NCI-H524 (cell line): ENCODE measurements at places on chromosomes 1 and 21.

DNA sequence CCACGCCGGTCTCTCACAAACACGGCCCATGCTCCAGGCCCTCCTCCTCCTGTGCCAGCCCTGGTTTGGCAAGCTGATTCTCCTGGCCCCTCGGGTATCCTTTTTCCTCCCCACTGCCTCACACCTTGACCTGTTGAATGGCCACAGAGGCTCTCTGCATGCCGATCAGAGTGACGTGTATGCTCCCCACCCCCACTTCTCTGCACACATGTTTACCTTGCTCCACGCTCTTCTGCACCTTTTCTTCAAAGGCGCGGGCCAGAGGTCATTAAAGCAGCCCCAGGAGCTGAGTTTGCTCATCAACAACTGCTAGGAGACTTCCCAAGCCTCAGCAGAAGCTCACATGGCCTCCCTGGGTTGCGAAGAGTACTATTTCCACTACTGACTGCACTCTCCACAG, 139.3 kb upstream of the EDN2 start:
- DNase-seq: no peak

GRCh38 chr1:39690225-39690624, 1.0 kb downstream of the HPCAL4 start:
- no peak for DNase-seq

- DNase-seq: no peak
Observed at GRCh38 chr1:187537936-187538335, 709.2 kb downstream of the PLA2G4A start.

DNA sequence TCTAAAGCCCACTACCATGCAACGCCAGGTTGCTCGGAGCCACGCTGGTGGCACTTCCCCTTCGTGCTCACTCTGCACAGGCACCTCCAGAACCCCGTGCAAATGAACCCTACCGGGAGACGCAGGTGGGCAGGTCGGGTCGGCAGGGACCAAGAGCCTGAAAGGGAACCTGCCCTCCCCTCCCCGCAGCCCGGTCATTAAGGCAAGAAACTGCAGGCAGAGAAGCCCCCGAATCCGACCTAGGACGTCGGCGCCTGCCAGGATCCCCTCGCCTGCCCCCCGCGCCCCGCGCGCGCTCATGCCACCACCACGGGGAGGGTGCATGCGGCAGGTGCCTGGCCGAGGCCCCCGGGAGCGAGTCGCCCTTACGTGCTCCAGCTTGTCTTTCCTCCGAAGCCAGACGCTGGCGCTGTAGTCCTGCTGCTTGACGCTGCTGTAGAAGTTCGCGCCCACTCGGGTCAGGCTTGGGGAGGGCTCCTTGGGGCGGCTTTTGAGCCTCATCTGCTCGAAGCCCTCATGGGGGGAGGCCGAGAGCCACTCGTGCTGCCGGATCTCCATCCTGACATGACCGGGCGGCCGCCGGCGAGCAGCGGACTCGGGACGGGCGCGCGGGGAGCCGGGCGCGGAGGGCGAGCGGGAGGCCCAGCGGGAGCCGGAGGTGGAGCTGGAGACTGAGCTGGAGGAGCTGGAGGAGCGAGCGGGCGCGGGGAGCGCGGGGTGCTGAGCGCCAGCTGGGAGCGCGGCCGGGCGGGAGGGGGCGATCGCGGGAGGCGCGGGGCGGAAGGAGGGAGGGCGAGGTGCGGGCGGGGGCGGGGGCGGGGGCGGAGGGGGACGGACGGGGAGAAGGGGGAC, 552 bp downstream of the PLD5 start:
- DNase-seq: peak; percentile 80

DNA sequence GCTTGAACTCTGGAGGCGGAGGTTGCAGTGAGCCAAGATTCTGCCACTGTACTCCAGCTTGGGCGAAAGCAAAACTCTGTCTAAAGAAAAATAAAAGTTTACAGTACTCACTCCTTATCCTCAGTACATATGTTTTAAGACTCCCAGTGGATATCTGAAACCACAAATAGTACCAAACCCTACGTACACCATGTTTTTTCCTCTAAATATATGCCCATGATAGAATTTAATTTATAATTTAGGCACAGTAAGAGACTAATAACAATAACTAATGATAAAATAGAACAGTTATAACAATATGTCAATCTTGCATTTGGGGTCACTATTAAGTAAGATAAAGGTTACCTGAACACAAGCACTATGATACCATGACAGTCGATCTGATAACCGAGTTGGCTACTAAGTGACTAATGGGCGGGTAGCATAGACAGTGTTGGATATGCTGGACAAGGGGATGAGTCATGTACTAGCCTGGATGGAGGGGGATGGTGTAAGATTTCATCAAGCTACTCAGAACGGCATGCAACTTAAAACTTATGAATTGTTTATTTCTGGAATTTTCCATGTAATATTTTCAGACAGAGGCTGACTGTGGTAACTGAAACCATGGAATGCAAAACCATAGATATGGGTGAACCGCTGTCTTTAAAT, 43.7 kb downstream of the ST7L start:
- no peak for DNase-seq

DNA sequence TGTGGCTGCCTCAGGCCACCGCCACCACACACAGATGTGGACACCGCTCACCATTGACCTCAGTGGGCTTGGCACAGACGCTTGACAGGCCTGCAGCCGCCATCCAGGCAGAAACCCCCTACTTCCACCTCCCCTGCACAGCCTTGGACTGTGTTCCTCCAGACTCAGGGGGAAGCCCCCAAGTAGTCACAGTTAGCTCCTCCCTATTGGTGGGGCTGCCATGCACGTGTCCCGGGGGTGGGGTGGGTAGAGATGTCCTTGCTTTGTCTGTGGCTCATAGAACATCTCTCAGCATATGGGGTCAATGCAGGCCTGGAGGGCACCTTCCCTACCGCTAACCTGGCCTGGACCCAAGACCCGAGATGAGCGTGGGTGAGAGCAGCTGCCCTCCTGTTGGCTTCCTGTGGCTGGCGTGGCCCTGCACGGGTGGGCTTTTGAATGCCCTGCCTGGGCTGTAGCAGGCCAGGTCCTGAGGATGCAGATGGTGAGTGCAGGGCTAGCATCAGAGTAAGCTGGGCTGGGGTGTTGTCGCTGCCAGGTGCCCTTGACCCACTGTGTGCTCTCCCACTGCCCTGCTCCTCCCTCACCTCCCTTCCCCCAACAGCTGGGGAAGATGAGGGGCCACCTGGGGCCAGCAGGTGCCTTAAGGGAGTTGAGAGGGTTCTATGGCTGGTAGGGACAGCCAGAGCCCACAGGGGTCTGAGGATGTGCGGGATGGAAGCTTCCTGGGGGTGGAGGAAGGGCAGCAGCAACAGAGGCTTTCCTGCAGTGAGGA, 6.2 kb downstream of the CROCC start:
- DNase-seq: no peak

DNA sequence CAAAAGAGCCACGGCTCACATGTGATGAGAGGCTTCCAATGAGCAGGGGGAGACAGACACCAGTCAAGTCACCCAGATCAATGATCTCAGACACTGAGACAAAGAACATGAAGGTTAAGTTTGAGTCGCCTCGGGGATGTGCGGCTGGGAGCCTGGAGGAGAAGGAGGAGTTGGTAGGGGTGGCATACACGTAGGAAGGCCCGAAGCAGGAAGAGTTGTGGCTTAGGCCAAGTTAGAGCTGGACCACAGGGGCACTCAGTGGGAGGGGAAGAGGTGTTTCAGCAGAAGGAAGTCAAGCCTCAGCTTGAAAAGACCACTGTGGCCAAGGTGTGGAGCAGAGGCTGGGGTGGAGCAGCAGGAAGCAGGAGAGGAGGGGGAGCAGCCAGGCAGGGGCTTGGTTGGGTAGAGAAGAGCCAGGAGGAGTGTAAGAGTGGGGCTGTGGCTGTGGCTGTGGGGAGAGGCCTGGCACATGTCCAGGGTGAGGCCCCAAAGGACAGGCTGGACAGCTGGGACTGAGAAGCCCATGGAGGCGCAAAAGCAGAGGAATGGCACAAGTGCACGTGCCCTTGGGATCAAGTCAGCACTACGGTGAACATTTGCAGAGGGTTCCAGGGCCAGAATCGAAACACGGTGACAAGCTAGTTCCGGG, 27.6 kb downstream of the CTNNBIP1 start:
- no peak for DNase-seq

GRCh38 chr1:197062692-197063091, 4.4 kb downstream of the F13B start:
- no peak for DNase-seq

DNA sequence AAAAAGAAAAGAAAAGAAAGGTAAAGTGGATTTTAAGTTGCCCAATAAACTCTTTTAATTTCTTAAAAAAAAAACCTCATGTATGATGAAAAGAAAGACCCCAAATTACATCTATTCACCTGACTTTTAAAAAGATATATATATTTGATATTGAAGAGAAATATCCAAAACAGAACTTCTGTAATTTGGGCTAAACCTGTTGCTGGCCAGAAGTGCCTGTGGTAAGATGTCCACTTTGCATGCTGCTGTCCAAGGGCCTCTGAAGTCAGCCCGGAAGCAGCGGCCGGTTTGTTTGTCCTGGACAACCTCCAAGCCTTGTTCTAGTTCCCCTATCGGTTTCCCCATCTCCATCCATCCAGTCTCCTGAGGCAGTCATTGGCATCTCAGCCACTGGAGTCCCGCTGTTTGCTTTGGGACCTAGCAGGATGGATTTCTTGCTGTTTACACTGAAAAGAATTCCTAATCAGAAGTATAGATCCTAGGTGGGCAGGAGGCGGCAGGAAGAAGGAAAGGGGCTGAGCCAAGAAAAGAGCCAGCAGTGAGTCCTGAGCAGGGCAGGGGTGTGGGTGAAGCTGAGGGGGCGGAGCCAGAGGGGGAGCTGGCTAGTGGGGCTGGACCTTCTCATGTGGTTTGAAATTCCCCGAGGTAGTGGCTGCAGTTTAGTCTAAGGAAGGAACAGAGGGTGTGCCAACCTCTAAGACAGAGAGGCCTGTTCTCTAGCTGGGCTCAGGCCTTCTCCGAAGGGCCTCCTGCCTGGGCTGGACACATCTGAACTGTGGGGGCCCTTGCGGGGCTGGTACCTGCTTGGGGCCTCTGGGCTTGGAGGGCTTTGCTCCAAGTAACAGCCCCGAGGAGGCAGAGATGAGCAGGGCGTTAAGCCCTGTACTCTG, 3.3 kb downstream of the NCMAP start:
- DNase-seq: no peak

GRCh38 chr1:162087111-162087510, 17.6 kb downstream of the NOS1AP start:
- no peak for DNase-seq

DNA sequence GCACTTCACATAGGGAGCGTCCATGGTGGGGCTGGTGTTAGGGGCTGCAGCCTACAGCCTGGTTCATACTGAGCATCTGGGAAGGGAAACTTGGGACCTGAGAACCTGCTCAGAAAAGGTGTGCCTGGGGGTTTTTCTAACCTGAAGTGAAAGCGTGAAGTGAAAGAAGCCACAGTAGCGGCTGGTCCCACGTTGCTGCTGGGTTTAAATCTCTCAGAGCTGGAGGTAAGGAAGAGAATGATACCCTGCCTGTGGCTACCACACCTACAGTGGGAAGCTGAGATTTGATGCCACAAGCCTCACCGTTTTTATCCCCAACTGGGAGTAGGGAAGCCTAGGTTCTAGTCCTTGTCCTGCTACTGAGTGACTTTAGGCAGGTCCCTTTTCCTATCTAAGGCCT, 21.0 kb upstream of the FUCA1 start:
- DNase-seq: no peak

GRCh38 chr1:206136241-206136640, 19.1 kb upstream of the AVPR1B start:
- DNase-seq: no peak

DNA sequence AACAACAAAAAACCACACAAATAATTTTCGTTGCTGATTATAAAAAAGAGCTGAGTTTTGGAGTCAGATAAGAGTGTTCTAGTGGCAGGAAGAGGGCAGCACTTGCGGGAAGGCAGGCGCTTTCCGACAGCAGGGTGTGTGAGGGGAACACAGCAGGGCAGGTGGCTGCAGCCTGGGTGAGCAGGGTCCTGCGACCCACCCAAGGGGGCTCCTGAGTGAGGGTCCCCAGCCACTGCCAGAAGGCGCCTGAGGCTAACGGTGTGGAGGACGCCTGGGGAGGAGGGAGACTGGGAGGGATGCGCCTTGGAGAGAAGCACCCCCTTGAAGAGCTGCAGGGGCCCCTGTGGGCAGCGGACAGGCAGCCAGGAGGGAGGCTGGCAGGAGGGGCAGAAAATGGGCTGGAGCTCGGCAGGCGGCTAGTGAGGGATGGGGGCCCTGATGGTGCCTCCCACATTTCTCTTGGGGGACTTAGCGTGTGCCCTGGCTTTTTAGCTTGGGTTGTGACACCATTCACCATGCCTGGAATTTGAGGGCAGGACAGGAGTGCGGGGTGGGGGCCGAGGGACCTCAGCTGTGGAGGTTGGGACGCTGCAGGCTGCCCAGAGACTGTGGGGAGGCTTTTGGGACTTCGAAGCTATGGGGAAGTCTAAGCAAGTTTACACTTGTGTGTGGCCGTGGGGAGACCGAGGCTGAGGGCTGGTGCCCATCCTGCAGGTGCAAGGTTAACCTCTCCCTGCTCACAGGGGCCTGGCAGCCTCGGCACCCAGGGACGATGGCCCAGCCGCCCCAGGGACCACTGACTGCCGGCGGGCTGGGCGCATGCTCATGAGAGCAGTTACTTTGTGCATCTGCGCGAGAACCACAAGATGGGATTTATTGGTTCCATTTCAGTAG, 111.4 kb downstream of the SIK1 start:
- DNase-seq: no peak

DNA sequence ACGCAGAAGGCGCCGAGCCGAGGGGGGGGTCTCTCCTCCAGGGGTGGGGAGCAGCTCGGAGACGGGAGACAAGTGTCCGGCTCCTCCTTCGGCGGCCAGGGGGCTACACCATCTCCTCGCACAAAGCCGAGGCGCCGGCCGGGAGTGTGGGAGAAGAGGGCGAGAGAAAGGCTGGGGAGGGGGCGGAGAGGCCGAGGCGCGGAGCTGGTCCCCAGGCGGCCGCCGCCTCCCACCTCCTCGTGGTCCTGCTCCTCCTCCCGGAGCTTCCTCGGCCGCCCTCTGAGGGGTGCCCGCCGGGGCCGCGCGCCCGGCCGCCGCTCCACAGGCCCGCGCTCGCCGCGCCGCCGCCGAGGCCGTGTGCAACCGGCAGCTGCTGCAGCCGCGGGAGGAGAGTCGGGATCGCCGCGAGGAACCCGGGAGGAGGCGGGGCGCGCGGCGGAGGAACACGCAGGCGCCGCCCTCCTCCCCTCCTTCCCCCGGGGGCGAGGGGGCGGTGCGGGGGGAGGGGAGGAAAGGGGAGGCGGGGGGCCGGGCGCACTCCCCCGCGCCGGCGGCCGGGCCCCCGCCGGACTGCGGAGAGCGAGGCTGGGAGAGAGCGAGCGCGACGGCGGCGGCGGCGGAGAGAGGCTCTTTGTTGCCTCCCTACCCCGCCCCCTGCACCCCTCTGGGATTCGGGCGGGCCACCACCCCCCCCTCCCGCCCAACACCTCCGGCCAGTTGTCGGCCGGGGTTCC, at the start of gene ENAH:
TSS of gene ENAH (minus strand) at position 395 of the 734 bp plus-strand sequence. CDS start 433 bp downstream, outside the sequence.
- DNase-seq: peak; percentile 57

- DNase-seq: no peak
Observed at GRCh38 chr1:160747717-160748116, 8.7 kb downstream of the SLAMF7 start.

- no peak for DNase-seq
Observed at GRCh38 chr1:44261962-44262361, 48.7 kb downstream of the DMAP1 start.

GRCh38 chr21:44285138-44285992, at the start of gene AIRE:
Gene AIRE (plus strand): TSS chr21:44285876. CDS start chr21:44286007, 131 bp downstream.
- no peak for DNase-seq
